ENCODE measurements at places on chromosomes 5 and 9.
A peak's percentile ranks its signal among the peaks of the same experiment; 100 is the strongest.

DNA sequence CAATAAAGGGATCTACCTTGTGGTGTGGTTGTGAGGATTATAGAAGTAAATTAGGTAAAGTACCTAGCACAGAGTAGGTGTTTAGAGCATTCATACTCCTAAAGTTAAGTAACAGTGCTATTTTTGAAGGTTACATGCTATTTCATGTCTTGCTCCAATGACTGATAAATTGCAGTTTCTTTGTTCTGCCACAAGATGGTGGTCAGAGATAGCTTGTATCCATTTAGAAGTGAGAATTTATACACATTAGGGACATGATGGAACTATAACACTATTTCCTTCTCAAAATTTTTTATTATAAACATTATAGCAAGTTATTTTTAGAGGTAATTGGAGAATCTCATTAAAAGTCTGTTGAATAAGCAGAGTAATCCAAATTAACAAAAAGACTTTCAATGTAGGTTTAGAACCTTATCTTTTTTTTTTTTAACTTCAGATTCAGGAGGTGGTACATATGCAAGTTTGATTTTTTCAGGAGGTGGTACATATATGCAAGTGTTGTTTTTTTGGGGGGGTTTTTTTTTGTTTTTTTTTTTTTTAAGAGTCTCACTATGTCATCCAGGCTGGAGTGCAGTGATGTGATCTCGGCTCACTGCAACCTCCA is 17.1 kb downstream of the MTREX start:
- peak; percentile 72 for DNase-seq

DNA sequence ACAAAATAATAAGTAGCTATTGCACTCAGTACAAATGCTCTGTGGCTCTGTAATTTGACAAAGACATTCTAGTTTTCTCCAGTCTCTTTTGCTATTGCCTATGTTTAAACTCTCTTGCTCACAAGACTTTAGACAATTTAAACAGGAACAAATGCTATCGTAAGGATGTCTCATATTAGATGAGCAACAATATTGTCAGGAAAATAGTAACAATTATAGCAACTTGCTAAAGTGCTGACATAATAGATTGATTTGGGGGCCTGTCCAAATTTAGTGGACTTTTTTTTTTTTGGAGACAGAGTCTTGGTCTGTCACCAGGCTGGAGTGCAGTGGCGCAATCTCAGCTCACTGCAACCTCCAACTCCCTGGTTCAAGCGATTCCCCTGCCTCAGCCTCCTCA is 11.8 kb downstream of the KIF2A start:
- DNase-seq: no peak

DNA sequence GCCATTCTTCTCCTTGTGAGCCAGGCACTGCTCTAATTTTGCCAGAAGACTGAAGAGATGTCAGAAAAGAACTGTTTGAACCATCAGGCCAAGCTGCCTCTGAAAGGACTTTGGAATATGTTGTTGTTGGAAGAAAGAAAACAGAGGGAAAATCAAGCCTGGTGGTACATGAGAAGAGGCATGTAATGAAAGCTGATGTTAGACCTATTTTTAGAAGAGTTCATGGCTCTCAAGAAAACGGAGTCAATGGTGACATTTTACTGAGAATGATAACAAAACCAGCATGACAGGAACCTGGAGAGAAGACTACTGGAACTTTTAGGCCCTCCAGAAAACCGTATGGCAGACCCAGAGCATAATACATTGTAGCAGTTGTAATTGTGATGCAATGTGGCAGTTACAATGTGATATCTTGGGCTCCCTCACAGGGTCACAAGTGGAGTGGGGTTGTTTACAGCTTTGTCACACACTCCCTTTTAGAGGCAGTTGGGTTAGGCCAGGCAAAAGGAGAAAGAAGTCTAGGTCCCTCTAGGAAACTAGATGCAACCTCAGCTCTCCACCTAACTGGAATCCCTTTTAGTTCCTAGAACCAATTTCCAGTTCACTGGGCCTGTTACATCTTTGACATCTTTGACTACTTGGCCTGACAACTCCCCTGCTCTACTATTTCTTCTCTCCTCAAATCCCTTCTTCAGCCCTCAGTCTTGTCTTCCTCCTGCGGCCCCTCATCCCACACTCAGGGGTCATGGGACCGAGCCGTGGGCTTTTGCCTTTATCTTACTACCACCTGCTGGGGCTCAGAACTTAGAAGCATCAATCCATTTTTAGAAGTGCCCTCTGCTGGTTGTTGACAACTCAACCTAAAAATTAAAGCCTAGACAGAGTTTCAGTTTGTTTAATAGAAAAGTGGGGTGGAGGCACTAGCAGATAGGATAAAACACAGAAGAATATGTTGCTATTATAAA is 61.2 kb upstream of the JAK2 start:
- DNase-seq: no peak

DNA sequence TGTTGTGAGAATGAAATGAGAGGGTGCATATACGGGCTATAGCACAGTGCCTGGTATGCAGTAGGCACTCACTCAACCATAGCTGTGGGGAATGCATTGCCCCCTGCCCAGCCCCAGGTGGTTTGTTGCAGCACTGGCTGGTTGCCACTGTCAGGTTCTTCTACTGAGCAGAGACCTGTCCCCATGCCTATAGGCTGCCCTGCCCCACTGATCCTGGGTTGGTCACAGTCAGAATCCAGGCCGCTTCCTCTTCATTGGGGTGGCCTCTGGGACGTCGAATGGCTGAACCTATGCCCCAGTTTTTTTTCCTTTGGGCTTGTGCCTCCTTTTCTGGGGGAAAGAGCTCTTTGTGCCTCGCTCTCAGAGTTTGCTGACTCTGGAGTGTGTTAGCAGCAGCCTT is 74.6 kb downstream of the RGS3 start:
- no peak for DNase-seq

GRCh38 chr5:98163796-98164493 is 609.5 kb upstream of the RGMB start:
- no peak for DNase-seq

DNA sequence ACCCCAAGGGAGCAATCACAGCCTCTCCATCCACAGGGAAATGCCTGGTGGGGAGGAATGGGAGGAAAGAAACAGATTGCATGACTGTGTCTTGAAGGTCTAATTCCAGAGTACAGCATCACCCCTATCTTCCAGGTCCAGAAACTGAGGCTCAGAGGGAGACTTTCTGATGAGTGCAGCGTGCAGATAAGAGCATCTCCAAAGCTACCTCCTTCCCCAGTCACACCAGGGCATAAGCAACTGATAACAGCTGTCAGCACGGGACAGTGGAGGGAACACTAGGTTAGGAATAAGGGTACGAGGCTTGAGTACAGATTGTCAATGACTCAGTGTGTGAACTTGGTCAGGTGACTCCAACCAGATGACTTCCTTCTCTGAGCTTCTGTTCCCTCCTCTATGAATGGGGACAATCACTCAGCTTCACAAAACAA is 126.9 kb downstream of the KCNIP1 start:
- DNase-seq: peak; percentile 61

DNA sequence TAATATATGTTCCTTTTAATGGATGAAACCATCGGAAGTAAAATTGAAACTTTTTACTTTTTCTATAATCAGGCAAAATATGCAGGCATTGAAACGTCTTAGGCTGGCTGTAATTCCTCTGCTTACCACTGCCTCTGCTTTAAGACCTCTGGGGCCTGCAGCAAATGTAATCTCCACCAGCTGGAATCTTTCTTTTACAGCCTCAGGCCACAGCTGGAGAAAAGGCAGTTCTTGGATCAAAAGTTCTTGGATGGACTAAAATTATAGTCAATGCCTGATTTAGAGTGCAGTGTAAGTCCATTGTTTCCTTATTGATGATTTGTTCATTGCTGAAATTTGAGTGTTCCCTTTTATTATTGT is 396.7 kb downstream of the KCTD16 start:
- DNase-seq: no peak

All from Ammon's horn (tissue), 1 donor.